ENCODE measurements at places on chromosomes 1 and 21.

GRCh38 chr1:36151134-36151844 is 2.0 kb upstream of the TRAPPC3 start:
- no peak for DNase-seq

DNA sequence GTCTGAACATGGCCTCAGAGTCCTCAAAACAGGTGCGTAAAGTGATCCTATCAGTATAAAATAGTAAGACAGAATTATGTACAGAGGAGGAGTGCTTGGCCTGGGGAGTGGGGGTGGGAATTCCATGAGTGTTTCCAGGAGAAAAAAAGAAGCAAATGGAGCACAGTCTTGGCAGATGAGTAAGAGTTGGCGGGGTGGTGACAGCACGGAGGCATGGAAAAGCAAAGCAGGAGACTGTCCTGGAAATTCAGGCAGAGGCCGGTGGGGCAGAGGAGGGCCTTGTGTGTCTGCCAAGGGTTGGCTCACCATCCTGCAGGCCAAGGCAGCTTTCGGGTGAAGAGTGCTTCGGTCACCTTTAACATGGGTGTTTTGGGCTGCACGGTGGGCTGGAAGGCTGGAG is 63.4 kb downstream of the OPTC start:
- no peak for DNase-seq

DNA sequence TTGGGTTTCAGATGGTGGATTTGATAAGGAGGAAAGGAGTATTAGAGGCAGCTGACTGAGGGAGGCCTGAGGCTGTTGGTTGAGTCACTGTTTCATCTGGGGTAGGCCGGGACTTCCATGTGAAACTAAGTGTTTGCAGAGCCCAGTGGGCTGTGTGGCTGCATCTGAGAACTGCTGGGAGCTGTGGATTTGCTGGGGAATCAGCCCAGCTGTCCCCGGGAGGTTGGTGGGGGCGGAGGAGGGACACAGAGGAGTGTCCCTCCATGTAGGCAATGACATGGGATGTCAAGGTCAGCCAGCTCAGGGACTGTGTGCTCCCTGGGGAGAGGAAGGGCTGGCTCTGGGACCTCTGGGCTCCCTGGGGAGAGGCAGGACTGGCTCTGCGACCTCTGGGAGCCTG is 36.4 kb downstream of the SLC2A7 start:
- DNase-seq = no peak

DNA sequence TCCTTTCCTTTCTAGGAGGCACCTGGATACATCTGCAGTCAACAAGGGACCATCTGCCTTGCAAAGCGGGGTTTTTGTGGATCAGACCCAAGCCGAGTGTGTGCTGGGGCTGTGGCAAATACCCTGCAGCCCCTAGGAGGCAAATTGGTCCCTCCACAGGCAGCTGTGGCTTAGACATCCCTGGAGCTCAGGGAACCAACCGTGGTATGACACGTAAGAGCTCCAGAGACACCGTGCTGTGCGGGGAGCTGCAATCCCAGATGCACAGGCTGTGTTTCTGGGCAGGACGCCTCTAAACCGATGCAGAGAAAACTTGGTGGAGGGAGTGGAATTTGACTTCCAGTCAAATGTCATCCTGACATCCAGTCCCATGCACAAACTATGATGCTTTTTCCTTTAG is 141.5 kb downstream of the KAZN start:
- DNase-seq = no peak

GRCh38 chr1:109208836-109209463 is 4.8 kb upstream of the SARS1 start:
- DNase-seq = no peak

DNA sequence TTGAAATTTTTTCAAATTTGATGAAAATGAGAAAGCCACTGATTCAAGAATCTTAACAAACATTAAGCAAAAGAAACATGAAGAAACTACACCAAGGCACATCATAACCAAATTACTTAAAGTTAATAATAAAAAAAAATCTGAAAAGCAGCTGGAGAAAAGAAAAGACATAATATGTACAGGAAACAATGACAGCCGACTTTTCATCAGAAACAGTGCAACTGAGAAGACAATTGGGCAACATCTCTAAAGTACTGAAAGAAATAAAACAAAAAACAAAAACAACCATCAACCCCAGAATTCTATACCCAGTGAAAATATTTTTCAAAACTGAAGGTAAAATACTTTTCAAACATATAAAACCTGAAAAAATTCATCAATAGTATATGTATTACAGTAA is 73.8 kb upstream of the DMRTA2 start:
- DNase-seq = no peak

GRCh38 chr21:44461005-44461404 is 5.7 kb downstream of the LRRC3 start:
- no peak for DNase-seq

- DNase-seq = no peak
Observed at GRCh38 chr1:42928859-42929258, 29.8 kb downstream of the SLC2A1 start.

DNA sequence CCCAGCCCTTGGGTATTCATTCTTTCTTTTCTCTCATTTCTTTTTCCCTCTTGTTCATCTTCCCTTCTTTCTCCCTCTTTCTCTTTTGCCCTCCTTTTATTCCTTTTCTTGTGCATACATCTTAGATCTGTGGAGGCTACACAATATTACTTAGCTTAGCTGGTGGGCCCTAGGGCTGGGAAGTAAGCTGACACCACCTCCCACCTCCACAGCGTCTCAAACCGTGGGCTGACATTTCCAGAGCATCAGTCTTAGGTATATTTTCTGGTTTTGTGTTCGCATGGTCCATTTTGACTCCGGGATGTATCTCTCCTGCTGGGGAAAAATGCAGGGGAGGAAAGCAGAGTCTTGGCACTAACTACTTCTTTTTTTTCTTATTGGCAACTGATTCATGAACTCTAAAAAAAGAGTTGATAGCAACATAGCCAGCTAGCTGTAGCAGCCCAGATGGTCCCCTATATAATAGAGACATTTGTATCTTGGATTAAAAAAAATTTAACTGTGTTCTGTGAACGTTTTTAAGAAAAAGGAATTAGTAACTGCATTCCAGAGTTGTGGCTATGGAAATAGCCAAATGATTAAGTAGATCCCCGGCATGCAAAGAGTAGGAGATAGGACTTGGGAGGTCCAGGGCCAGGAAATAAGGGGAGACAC is 15.5 kb downstream of the CNIH3 start:
- no peak for DNase-seq

- DNase-seq = peak; percentile 60
Observed at GRCh38 chr1:86757272-86757984, 53.1 kb downstream of the SH3GLB1 start.

DNA sequence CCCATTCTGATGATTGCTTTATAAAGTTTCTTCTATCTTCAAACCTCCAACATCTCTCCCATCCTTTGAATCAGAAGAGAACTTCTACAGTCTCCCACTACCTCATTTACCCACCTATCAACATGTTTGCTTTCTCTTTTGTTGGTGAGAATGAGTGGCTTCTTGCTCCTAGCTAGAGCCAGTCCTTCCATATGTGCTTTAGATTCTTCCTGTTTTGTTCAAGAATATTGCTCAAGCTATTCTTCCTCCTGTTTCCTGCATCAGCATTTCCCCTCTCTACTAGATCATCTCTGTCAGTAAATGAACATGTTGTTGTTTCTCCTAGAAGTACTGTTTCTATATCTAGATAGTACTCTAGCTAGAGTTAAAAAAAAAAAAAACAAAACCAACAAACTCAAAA is 6.3 kb downstream of the ATF6 start:
- no peak for DNase-seq

DNA sequence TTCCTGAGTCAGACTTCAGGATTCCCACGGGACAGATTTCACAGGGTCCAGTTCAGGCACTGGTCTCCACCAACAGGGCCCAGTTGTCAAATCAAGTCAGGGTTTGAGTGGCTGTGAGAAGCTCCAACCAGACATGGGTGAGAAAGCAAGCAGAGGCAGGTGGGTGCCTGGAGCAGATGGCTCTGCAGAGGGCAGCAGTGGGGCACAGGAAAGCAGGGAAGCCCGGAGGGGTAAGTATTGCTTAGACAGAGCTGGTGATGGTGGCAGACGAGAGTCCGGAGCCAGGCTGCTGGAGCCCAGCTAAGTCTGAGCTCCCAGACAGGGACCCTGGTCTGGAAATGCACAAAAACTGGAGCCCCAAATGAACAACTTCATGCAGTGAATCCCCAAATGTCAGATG is 40.4 kb downstream of the RIMS3 start:
- no peak for DNase-seq

DNA sequence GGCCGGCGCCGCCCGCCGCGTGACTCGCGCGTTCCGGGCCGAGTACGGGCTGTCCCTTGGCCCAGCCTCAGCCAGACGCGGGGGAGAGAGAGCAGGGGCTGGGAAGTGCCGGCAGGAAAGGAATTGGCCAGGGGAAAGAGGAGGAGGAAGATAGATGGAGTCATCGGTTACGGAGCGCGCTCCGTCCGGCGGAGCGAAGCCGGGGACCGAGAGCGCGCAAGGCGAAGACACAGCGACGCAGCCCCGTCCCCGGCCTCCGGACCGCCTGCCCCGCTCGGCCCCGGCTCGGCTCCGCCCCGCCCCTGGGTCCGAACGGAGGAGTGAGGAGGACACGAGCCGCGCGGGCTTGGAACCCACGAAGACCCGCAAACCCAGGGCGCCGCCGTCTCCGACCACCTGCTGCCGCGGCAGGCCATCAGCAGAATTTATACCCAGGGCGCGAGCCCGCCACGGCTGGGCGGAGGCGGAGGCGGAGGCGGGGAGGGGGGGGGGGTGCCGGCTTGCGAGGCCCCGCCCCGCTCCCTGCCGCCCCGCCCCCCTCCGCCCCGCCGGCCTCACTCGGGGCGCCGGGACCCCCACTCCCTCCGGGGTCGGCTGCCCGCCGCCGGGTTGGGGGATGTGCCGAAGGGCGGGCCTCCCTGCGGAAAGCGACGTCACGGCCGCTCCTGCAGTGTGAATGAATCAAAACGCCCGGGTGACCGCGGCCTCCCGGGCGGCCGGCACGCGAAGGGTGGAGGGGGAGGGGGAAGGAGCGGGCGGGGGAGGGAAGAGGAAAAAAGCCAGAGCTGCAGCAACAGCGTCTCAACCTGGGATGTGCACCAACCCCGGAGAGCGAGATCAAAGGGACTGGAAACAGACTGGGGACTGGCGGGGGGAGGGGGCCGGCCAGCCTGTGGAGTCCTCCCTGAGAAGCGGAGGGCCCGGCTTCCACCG is at the start of gene LHX4:
TSS of gene LHX4 (plus strand) at position 782 of the 933 bp plus-strand sequence. CDS start 266 bp downstream, outside the sequence.
- DNase-seq = no peak

GRCh38 chr1:94591823-94592570 is 50.4 kb upstream of the F3 start:
- no peak for DNase-seq

DNA sequence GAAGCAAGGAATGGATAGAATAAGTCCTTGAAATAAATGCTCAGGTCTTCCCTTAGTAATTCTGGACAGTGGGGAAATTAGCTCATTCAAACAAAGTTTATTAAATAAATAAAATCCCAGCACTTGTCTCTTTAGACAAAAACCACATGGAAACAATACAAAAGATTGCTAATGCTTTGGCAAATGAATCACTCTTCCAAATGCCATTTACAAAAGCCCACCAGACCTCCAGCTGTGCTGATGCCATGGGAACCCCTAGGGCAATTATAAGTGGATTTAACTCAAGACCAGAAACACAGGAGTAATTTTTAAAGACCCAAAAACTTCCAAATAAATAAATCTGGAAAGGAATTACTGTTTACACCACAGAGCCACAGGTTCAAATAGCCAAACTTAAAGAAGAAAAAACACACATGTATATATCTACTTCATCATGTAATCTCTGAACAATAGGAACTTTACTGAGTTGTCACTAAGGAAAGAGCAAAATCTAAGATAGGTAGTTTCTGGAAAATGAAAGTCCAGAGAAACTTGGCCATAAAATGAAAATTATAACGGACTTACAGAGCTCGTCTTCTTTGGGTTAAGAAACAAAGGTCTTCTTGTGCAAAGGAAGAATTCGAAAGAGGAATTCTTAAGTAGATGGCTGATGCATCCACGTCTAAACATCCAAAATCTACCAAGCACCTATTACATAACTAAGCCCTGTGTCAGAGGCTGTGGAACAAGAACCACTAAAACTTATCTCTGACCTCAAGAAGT is 399.4 kb downstream of the SMYD3 start:
- DNase-seq = no peak

GRCh38 chr1:23394684-23395083 is 25.0 kb upstream of the ZNF436 start:
- DNase-seq = peak; percentile 50

- DNase-seq = no peak
Observed at GRCh38 chr1:228062085-228062791, 20.3 kb upstream of the ARF1 start.

GRCh38 chr1:232305050-232305449 is 324.9 kb downstream of the SIPA1L2 start:
- no peak for DNase-seq

DNA sequence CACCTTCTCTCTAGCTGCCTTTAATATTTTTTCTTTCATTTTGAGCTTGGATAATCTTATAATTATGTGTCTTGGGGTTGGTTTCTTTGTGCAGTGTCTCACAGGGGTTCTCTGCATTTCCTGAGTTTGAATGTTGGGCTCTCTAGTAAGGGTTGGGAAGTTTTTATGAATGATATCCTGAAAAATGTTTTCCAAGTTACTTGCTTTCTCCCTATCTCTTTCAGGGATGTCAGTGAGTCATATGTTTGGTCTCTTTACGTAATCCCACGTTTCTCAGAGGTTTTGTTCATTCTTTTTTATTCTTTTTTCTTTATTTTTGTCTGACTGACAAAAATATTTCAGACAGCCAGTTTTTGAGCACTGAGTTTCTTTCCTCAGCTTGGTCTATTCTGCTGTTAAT is 55.4 kb upstream of the CCDC190 start:
- DNase-seq = peak; percentile 41

GRCh38 chr1:18581420-18581880 is 49.2 kb upstream of the PAX7 start:
- DNase-seq = no peak

DNA sequence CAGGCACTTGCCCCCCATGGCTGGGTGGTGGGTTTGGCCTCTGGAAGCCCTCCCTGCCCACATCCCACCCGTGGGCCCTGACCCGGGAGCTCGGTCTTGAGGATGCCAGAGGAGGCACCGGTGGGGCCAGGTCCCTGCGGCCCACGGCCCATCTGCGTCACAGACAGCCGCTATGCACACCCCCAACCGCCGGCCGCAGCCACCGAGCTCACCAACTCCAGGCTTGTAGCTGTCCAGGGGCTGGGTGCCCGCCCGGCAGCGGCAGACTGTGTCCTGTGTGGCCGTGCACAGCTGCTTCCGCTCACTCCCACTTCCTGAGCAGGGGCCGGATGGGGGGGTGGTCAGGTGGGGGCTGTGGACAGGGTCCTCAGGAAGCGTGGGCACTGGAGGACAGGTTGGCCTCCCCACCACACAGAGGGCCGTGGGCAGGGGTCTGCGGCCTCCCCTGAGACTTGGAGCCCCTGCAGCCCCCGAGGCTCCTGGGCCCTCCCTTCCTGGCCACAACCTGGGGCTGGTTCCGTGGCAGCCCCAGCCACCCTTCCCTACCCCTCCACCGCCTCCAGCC is 1.1 kb downstream of the TNFRSF4 start:
- DNase-seq = no peak

All from AG09309 (cell line).